ENCODE measurements at places on chromosomes 16 and 17.

GRCh38 chr16:10878644-10879501, 1.9 kb downstream of the CIITA start:
- no peak for DNase-seq

GRCh38 chr16:24346734-24347133, 90.6 kb downstream of the CACNG3 start:
- DNase-seq: no peak

DNA sequence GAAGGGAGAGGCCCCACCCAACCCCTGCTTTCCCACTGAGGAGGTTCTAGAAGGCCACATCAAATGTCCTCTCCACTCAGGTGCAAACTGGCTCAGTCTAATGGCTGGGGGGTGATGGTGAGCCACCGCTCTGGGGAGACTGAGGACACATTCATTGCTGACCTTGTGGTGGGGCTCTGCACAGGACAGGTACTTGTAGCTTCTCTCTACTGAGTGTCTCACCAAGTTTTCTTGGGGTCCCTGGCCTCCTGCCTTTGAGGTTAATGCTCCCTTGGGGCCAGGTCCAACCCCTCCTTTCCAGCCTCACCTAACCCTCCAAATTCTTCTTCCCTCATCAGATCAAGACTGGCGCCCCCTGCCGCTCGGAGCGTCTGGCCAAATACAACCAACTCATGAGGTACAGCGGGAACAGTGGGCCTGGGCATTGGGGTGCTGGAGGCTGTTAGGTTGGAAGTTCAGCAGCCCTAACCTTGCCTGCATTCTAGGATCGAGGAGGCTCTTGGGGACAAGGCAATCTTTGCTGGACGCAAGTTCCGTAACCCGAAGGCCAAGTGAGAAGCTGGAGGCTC, 5.7 kb downstream of the ENO3 start:
- DNase-seq: peak; percentile 48

DNA sequence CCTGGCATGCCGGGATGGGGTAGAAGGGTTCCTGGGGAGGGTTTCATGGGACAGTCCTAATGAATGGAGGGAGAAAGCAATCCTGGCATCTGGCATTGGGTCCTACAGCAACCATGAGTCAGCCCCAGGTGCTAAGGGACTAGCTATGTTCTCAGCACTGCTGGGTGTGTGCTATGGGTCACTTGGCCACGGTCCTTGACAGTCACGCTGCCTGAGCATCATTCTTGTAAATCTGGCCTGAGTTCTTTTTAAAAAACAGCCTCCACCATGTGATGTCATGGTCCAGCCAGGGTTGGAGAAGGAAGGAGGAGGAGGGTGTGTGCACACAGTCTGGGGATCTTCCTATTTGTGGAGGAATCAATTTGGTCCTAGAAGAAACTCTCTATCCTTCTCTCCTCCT, 6.2 kb upstream of the RAMP2 start:
- no peak for DNase-seq

DNA sequence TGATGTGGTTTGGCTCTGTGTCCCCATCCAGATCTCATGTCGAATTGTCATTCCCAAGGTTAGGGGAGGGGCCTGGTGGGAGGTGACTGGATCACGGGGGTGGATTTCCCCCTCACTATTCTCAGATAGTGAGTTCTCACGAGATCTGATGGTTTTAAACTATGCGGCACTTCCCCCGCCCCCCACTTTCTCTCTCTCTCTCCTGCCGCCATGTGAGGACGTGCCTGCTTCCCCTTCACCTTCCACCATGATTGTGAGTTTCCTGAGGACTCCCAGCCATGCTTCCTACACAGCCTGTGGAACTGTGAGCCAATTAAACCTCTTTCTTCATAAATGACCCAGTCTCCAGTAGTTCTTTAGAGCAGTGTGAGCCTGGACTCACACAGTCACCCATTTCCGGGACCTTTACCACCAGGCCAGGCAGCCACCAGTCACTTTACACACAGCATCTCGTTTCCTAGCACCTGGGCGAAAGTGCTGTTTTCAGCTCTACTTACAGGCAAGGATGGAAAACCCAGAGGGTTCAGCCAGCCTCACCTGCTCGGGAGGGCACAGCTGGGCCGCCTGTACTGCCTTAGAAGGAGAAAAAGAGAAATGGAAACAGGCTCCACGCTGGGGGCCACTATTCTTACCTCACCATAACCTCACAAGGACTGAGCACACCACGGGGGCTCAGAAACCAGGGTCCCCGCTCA, 13.8 kb upstream of the ZC3H18 start:
- no peak for DNase-seq

Measured in CD4-positive, alpha-beta T cell treated with Interleukin-12 subunit alpha and Interleukin-12 subunit beta, for 1 hour (primary cell).